Femur (tissue), 1 donor: ENCODE measurements at places on chromosomes 6 and 20.

- no peak for DNase-seq
Observed at GRCh38 chr20:59647271-59647670, 42.9 kb downstream of the PHACTR3 start.

DNA sequence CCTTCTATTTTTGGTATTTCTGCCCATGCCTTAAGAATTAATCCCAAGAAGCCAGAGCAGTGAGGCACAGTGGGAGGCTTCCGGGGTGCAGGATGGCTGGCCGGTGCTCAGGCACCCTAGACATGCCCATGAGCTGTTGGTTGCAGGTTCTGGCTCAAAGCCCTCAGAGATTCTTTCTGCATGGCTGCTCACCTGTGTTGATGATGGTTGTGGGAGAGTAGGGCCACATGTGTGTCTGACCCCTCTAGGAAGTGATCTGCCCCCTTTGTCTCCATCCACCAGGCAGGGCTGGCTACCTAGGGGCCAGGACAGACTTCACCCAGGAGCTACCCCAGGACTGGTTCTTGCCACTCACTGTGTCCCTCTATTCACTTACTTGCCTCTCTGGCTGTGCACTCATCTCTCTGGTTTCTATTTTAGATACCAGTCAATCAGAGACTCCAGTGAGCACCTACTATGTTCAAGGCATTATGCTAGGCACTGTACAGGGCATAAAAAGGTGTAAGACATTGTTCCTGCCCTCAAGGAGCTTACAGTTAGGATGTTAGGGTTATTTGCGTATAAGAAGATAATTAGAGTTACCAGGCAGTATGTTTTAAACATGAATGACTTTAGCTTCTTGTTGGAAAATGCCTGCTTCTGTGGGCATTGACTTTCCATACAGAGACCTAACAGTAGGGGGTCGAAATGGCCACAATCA is 16.8 kb downstream of the CD83 start:
- DNase-seq = no peak

GRCh38 chr6:116571683-116572000 is 338 bp downstream of the RWDD1 start:
- no peak for DNase-seq

- DNase-seq = no peak
Observed at GRCh38 chr20:37453288-37453687, 67.8 kb upstream of the NNAT start.
